Right lobe of liver (tissue), 6 donors: ENCODE measurements at places on chromosomes 11 and 22.

DNA sequence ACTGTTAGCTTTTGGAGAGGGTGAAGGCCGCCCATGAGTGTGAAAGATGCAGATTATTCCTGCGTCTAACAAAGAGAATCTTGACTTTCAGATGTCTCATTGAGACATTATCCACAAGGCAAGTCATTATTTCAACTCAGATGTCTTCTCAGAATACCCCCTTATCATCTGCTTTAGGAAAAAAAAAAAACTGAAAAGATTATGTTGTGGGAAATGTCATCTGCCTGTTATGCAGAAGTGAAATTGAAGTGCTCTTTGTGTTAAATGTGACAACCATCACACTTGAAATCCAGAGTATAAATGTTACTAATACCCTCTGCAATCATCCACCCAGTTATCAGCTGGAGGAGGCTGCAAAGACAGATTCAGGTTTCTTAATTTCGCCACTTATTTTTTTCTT lies 239.6 kb downstream of the LARGE1 start:
- H3K36me3 ChIP-seq, result no peaks in the 10 kb centered on the region
- H3K27me3 ChIP-seq, result no peaks in the 10 kb centered on the region
- H3K4me3 ChIP-seq, result no peak overlapping the region
- H3K27ac ChIP-seq, result no peak overlapping the region

DNA sequence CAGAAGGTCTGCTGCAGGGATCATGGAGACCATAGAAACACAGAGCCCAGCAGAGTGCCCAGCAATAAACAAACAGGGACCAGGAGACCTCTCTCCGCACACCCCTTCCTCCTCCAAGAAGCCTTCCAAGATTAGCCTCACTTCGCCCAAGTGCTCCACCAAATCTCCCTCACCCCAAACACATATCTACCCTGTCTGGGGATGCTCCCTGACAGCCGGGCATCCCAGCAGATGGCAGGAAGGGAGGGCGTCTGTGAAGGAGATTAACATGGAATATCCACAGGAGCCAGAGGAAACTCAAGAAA lies 26.5 kb downstream of the ARAP1 start:
- H3K4me1 ChIP-seq, result no peaks in the 10 kb centered on the region
- H3K27ac ChIP-seq, result no peak overlapping the region
- H3K27me3 ChIP-seq, result no peaks in the 10 kb centered on the region
- no peak overlapping the region for H3K4me3 ChIP-seq
- H3K36me3 ChIP-seq, result no peaks in the 10 kb centered on the region

DNA sequence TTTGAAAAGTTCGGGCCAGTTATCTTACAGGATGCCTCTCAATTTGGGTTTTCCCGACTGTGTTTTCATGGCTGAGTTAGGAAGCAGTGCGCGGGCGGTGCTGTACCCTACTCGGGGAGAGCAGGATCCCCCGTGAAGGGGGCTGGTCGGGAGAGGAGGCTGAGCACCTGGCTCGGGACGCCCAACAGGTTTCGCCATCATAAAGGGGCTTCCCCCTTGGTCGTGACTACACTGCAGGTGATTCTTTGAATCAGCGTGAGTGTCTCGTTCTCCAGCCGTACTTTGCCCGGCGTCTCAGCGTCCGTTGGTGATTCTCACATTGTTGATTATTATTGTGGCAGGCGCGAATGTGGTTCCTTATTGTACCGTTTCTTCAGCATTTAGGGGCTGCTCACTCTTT lies 46.6 kb downstream of the ST14 start:
- peak; percentile 26 for DNase-seq
- no peaks in the 10 kb centered on the region for H3K27me3 ChIP-seq
- H3K4me1 ChIP-seq, result no peaks in the 10 kb centered on the region

- H3K4me1 ChIP-seq, result no peaks in the 10 kb centered on the region
- no peak overlapping the region for H3K4me3 ChIP-seq
- DNase-seq, result no peak
- H3K27me3 ChIP-seq, result no peaks in the 10 kb centered on the region
- no peak overlapping the region for H3K27ac ChIP-seq
- no peaks in the 10 kb centered on the region for H3K36me3 ChIP-seq
Observed at GRCh38 chr11:34948696-34949095, 32.3 kb downstream of the PDHX start.

DNA sequence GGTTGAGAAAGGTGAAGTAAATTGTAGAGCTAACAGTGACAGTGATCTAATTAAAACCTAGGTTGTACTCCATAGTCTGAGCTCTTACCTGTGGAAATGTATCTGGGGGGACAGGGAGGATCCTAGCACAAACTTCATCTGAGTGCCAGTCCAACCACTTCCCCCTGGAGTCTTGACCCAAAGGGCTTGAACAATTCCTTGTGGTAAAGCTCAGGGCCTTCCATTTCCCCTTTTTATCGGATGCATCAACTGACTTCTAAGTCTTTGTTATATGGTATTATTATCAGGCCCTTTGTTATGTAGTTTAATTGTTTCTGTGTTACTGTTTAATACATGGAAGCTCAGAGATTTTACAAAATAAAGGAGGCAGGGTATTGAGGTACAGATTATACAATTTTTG lies 140.2 kb upstream of the SESN3 start:
- no peak for DNase-seq
- no peaks in the 10 kb centered on the region for H3K36me3 ChIP-seq

GRCh38 chr22:27107824-27108223 lies 450.4 kb downstream of the MIAT start:
- no peak overlapping the region for H3K4me3 ChIP-seq
- H3K27me3 ChIP-seq, result no peaks in the 10 kb centered on the region
- no peak overlapping the region for H3K27ac ChIP-seq
- no peaks in the 10 kb centered on the region for H3K36me3 ChIP-seq

DNA sequence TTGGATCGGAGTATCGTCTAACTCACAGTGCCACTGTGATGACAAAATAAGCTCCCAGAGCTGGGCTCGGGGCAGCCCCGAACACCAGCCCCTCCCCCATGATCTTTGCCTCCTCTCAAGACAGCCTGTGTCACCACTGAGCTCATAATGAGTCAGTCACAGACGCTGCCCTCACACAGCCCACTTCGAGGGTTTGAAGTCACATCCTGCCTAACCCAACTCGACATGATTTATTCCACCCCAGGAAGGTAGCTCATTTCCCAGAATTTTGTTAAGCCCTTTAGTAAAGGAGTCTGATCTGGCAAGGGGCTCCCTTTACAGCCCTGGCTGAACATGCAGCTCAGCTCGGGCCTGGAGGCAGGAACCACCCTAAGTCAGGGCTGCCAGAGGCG lies 22.8 kb downstream of the MYH9 start:
- H3K4me1 ChIP-seq, result peaks cover 10% of the 10 kb centered on the region
- no peak overlapping the region for H3K4me3 ChIP-seq
- DNase-seq, result no peak
- peak overlapping the region; percentile 76 for H3K27ac ChIP-seq
- no peaks in the 10 kb centered on the region for H3K27me3 ChIP-seq
- no peaks in the 10 kb centered on the region for H3K36me3 ChIP-seq

GRCh38 chr22:24952837-24953383 lies 394 bp downstream of the KIAA1671 start:
- peak; percentile 73 for DNase-seq
- peak overlapping the region; percentile 70 for H3K4me3 ChIP-seq
- no peaks in the 10 kb centered on the region for H3K36me3 ChIP-seq
- H3K27ac ChIP-seq, result peak overlapping the region; percentile 84

DNA sequence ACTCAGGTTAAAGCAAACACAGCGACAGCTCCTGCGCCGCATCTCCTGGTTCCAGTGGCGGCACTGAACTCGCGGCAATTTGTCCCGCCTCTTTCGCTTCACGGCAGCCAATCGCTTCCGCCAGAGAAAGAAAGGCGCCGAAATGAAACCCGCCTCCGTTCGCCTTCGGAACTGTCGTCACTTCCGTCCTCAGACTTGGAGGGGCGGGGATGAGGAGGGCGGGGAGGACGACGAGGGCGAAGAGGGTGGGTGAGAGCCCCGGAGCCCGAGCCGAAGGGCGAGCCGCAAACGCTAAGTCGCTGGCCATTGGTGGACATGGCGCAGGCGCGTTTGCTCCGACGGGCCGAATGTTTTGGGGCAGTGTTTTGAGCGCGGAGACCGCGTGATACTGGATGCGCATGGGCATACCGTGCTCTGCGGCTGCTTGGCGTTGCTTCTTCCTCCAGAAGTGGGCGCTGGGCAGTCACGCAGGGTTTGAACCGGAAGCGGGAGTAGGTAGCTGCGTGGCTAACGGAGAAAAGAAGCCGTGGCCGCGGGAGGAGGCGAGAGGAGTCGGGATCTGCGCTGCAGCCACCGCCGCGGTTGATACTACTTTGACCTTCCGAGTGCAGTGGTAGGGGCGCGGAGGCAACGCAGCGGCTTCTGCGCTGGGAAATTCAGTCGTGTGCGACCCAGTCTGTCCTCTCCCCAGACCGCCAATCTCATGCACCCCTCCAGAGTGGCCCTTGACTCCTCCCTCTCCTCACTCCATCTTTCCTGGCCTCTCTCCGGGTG lies at the start of the genes ATM and NPAT:
TSS of gene ATM (plus strand) at position 494 of the 774 bp plus-strand sequence. CDS start 4,558 bp downstream, outside the sequence.
TSS of gene NPAT (minus strand) at position 65 of the 774 bp plus-strand sequence. CDS start 102 bp downstream, outside the sequence.
- H3K27ac ChIP-seq, result peak within 1 kb of the TSS; percentile 89
- H3K27me3 ChIP-seq, result no peaks in the 10 kb centered on the region
- peak within 1 kb of the TSS; percentile 65 for H3K4me3 ChIP-seq
- no peaks in the 10 kb centered on the region for H3K4me1 ChIP-seq
- H3K36me3 ChIP-seq, result no peaks in the 10 kb centered on the region

- no peaks in the 10 kb centered on the region for H3K36me3 ChIP-seq
- no peak for DNase-seq
- H3K4me3 ChIP-seq, result no peak overlapping the region
- H3K27me3 ChIP-seq, result no peaks in the 10 kb centered on the region
Observed at GRCh38 chr11:108751444-108751843, 86.6 kb downstream of the DDX10 start.

GRCh38 chr22:31867386-31868153 lies 76.8 kb upstream of the YWHAH start:
- H3K36me3 ChIP-seq, result peaks cover 9% of the 10 kb centered on the region
- no peak overlapping the region for H3K4me3 ChIP-seq
- no peak for DNase-seq

- H3K27me3 ChIP-seq, result no peaks in the 10 kb centered on the region
- no peak overlapping the region for H3K27ac ChIP-seq
- peak; percentile 18 for DNase-seq
- no peaks in the 10 kb centered on the region for H3K4me1 ChIP-seq
- no peaks in the 10 kb centered on the region for H3K36me3 ChIP-seq
Observed at GRCh38 chr22:50702261-50702671, 29.6 kb downstream of the SHANK3 start.
